ENCODE measurements at places on chromosomes 5 and 9.

DNA sequence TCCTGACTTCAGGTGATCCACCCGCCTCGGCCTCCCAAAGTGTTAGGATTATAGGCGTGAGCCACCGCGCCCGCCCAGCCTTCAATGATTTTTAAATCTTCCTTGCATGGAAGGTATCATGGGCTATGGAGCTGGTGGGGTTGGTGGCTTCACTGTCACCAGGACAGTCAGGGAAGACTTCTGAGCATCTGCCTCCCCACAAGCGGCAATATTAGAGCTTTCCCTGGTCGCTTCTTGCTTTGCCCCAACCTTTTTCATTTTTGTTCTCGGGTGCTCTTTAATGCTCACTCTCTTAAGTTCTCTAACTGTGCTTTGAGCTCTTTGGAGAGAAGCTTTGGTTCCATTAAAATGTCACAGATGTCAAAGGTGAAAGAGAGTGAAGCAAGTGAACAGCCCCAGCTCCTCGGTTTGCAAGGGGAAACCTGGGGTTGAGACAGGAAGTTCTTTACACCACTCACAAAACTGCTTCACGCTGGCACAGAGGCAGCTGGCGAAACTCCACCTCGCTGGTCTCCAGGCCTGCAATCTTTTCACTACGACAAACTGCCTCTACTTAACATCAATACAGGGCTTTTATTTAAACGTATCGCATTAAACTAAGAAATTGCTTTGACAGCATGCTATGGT lies 142.5 kb upstream of the RETREG1 start:
- no peak for DNase-seq

- no peak for DNase-seq
Observed at GRCh38 chr5:95782181-95782580, 40.3 kb downstream of the GLRX start.

DNA sequence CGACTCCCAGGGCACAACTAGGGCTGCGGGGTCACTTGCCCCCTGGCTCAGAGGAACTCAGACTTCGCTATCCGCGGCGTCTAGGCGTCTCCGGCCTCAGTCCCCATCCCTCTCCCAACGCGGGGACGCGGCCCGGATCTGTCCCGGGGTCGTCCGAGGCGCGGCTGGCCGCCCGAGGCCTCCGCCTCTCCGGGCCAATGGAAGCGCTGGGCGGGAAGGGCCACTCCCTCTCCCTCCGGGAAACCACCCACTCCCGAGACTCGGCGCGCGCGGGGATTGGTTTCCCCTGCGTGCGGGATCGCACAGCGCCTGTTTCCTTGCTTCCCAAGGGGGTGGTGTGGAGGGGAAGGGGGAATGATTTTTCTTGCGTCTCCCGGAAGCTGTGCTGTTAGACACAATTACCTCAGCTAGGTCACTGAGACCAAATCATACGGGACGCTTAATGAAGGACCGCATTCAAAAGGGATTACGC lies 38.3 kb downstream of the NR2F1 start:
- DNase-seq: peak; percentile 60

DNA sequence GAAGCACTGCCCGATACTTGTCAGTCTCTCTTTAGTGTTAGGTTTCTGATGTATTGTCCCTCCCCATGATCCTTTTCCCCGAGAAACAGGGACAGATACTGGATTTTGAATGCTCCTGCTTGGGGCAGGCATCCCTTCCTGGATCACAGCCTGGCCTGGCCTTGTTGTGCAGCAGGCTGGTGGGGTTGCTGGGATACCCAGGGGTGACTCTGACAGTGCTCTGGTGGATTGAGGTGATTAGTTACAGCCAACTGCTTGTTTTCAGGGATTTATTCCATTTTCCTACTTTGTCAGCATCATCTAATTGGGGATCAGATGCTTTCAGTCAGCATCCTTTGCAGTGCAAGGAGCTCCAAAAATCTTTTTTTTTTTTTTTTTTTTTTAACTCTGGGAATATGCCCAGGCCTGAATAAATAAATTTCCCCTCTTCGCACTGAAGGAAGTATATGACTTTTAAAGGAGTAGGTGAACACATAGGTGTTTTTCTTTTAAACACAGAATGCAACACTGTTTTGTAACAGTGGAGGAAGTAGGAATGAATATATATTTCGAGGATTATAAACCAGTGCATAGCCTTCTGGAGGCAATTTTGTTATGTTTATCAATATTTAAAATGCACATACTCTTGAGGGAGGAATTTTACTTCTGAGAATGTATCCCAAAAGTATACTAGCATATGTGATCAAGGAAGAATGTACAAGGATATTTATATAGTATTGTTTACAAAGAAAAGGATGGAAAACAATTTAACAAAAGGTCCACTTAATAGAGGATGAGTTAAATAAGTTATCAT lies 127.3 kb upstream of the ELL2 start:
- DNase-seq: no peak

DNA sequence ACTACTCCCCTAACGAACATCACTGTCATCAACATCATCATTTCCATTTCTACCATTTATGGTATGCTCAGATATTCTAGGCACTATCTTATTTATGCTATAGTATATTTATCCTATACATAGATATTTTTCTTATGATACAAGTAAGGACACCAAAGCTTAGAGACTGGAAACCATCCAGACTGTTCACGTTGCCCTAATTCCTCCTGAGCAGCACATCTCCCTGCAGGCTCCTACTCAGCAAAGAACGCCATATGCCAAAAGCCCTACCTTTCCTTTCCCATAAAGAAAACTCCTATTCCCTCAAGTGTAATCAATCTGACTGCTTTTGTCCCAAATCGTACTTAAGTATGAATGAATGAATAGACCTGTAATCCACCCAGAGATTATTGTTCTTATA lies 247.0 kb downstream of the PRELID2 start:
- DNase-seq: no peak

DNA sequence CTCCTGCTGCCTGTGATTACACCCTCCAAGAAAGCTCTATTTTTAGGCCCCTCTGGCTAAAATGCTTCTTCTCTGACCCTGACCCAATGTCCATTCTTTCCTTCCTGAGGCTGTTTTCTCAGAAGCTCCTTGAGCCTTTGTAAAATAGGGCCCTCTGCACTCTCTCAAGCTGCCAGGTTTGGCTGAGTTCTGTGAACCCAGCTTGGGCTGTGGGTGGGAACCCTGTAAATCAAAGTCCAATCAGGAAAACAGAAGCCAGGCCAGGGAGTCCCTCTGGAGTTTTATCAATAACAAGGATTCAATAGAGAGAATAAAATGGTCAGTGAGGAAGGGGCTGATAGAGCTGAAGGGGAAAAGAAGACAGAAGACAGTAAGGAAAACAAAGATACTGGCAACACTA lies 43.7 kb upstream of the ERCC6L2 start:
- DNase-seq: no peak

DNA sequence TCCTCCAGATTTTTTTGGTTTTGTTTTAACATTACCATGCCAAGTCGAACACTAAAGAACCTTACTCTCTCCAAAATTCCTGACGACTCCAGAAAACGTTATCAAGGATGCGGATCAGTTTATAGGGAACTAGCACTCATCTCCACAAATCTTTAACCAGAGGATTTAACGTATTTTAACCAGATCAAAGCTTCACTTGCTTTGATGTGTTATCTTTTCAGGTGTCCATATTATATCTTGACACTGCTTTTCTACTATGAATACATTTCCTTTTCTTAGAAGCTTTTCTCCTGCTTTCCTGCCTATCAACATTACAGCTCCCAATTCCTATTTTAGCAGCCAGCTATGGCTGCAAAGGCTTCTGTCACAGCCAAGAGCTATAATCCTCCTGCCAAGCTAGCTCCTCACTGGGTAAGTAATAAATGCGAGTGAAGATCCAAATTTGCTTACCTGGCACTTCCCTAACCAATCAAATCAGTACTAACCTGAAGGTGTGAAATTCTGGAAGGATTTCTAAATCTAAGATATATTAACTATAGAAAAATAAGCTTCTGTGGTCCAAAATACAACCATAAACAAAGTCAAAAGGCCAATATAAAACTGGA lies 60.2 kb downstream of the CDC14B start:
- DNase-seq: no peak

DNA sequence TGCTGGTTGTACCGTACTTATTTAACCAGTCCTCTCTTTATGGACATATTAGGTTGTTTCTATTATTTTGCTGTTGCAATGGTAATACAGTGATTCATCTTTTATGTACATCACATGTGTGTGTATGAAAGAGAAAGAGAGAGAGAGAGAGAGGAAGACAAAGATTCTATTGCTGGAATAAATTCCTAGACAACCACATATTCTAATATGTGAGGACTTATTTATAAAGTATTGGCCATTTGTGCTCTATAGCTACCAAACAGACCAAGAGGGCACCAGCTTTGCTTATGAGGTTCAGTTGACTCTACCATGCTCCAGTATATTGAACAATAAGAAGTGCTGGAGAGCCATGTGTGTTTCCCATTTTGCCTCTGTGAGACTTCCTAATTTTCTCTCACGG lies 513.5 kb downstream of the DMAC1 start:
- no peak for DNase-seq

- no peak for DNase-seq
Observed at GRCh38 chr5:150710165-150710564, 9.3 kb upstream of the RBM22 start.

- DNase-seq: no peak
Observed at GRCh38 chr5:1640421-1640881, 116.7 kb upstream of the LPCAT1 start.

GRCh38 chr9:36798350-36799065 lies 225.8 kb downstream of the MELK start:
- DNase-seq: no peak

GRCh38 chr5:138874771-138875551 lies at the start of gene LRRTM2:
TSS of gene LRRTM2 (minus strand) at chr5:138875335. CDS start at chr5:138874911, 424 bp downstream.
- peak; percentile 33 for DNase-seq

Data from ACHN (cell line).